Right cardiac atrium (tissue), 5 donors: ENCODE measurements at places on chromosomes 2 and 18. TPM values are rescaled to one million over a fixed set of nuclear protein-coding genes. Genes with fewer than 3 reads are reported as not detected.
A peak's percentile ranks its signal among the peaks of the same experiment; 100 is the strongest.

Gene ITPRID2
- 80.5 TPM for total RNA-seq

Gene REL
- total RNA-seq, result 5.7 TPM

DNA sequence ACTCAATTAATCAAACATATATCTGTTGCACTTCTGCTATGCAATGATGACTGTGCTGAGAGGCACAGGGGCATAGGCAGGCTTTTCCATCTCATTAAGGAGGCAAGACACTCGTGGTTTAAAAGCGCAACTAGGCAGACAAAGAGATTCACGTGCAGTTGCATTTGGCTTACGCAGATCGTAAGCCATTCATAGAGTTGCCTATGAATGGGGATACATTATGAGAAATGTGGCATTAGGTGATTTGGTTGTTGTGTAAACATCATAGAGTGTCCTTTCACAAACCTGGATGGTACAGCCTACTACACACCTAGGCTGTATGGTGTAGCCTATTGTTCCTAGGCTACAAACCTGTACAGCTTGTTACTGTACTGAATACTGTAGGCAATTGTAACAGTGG lies 284.7 kb downstream of the DCC start:
- DNase-seq, result no peak

- DNase-seq, result no peak
Observed at GRCh38 chr2:236063994-236064393, 104.2 kb downstream of the GBX2 start.

Gene GAL3ST2
- 0.29 TPM for total RNA-seq

DNA sequence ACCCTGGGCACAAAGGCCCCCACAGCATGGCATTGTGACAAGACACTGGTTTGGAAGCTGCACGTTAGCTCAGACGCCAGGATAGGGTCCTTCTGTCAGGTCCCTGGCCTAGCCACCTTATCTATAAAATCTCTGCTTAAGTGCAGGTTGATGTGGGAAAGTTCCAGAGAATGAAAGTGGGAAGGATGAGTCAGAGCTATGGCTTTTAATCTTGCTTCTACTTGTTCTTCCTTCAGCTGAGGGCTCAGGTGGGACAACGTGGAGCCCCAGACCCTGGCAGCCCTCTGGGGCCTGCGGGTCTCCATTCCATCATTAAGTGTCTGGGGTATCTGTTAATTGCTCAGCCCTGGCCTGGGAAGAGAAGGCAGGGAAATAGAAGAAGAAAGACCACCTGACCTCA lies 64.5 kb downstream of the CELF4 start:
- no peak for DNase-seq

GRCh38 chr2:228039752-228040534 lies 141.5 kb downstream of the SPHKAP start:
- no peak for DNase-seq

DNA sequence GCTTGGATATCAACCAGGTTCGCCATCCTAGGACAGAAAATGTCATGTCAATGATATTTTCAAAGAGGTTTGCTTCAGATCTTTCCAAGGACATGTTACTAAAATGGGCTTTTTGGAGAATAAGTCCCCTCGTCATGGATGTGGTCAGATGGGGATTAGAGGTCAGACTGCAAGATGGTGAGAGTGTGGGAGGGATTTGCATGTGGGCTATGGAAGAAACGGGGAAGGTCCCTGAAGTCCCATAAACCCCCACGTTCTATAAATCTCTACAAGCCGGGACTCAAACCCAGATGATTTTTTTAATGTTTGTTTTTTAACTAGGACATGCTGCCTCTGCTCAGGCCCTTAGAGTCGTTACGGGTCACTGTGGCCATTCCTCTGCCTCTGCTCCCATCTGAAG lies 37.7 kb upstream of the IGFBP5 start:
- no peak for DNase-seq

- DNase-seq, result no peak
Observed at GRCh38 chr2:173602153-173602795, 247.6 kb downstream of the CDCA7 start.

GRCh38 chr2:217943446-217944321 lies 59.1 kb downstream of the TNS1 start:
- peak; percentile 87 for DNase-seq

- no peak for DNase-seq
Observed at GRCh38 chr2:152396051-152396511, 61.1 kb downstream of the FMNL2 start.

DNA sequence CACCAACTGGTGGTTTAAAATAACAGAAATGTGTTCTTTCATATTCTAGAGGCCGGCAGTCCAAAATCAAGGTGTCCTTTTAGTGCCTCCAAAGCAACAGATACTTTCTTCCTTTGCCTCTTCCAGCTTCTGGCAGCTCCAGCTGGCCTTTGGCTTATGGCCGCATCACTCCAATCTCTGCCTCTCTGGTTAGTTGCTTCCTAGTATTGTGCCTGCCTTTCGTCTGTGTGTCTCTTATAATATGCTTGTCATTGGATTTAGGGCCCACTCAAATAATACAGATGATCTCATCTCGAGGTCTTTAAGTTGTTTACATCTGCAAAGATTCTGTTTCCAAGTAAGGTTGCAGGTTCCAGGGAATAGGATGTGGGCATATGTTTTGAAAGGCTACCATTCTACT lies 855.2 kb upstream of the ID2 start:
- DNase-seq, result no peak

GRCh38 chr2:224776795-224777558 lies 60.8 kb upstream of the CCDC195 start:
- no peak for DNase-seq

Gene FAM237A
- total RNA-seq, result 3.7 TPM

DNA sequence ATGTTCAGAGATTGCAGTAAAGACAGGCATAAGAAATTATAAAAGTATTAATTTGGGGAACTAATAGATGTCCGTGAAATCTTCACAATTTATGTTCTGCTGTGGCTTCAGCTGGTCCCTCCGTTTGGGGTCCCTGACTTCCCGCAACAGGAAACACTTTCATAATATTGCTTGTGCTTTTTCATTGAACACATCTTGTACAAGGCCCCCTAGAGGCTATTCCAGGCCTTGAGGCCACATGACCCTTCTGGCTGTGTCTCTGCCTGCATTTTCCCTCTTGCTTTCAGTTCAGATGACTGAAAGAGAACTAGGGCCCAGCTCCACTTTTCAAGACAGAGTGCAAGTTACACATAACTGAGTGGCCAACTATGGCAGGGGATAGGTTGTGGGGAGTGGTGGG lies 164.1 kb downstream of the TMEM247 start:
- no peak for DNase-seq

GRCh38 chr18:22926454-22926853 lies 6.7 kb upstream of the RBBP8 start:
- no peak for DNase-seq

Gene SP3
- 51.4 TPM for total RNA-seq

DNA sequence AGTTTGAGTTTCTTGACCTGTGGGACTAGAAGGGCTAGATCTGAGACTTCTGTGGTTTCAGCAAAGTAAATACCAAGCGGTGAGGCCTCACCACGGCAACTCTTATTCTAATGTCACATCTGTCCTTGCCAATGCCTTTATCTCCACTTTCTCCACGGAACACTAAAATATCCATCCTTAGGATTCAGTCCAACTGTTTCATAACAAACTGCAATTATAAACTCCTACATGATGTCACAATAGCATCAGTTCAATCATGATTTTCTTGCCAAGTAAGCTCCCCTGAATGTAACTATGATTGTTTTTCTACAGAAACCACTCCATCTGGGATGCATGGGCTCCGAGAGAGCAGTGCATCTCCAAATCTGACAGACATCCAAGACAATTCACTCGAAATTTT lies 79.6 kb downstream of the LRATD1 start:
- no peak for DNase-seq

Gene TGFA
- total RNA-seq, result 0.57 TPM

GRCh38 chr2:148670773-148671172 lies 26.2 kb downstream of the EPC2 start:
- no peak for DNase-seq

GRCh38 chr18:57891707-57892391 lies 88.7 kb upstream of the ATP8B1 start:
- no peak for DNase-seq

DNA sequence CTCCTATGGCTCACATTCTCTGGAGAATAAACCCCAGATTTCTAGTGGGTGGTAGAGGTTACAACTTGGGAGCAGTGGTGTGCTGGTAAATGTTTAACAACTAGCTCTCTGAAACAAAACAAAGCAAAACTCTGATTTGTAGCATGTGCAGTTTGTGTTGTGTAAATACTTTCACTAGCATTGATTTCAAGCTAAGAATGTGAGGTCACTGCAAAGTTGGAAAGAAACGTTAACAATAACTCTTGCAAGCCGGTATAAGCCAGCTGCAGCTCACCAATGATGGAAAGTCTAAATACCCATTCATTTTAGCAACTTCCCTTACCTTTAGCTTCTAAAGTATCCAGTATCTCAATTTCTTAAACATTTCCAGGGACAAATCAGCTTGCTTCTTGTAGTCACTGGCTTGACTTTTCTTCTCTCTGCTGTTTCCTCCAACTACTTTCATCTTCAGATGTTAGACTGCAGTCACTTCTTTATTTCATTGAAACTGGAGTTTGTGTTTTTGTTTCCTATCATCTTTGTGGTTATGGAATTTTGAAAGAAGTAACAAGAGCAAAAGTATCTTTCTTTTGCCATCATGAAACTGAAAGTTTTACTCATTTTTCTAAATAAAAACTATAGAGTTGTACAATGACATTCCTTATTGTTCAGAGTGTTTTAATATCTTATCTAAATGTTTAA lies 140.2 kb downstream of the PLCL1 start:
- no peak for DNase-seq
